ENCODE measurements at places on chromosomes 6 and 20. TPM values are rescaled to one million over a fixed set of nuclear protein-coding genes. Genes with fewer than 3 reads are reported as not detected.

PTGIS gene
- not detected for total RNA-seq

SLC16A10 gene
- total RNA-seq: not detected

CTCFL gene
- total RNA-seq: not detected

KCNS1 gene
- 0.64 TPM for total RNA-seq

OXT gene
- total RNA-seq: not detected

KLC4 gene
- total RNA-seq: 16.6 TPM

SLC52A3 gene
- 3.5 TPM for total RNA-seq

NR2E1 gene
- 0.85 TPM for total RNA-seq

SLC32A1 gene
- total RNA-seq: not detected

GSTA3 gene
- total RNA-seq: not detected

TRDN gene
- not detected for total RNA-seq

FABP7 gene
- total RNA-seq: not detected

RIPOR3 gene
- 1.6 TPM for total RNA-seq

SLC17A2 gene
- not detected for total RNA-seq

LY6G6D gene
- total RNA-seq: not detected

TREML2 gene
- total RNA-seq: under 0.01 TPM

R3HDML gene
- total RNA-seq: not detected

FLRT3 gene
- total RNA-seq: 34.2 TPM

GGTLC1 gene
- total RNA-seq: not detected

COL11A2 gene
- total RNA-seq: under 0.01 TPM

HLA-DQB1 gene
- total RNA-seq: not detected

KCNQ5 gene
- 3.0 TPM for total RNA-seq

ECT2L gene
- total RNA-seq: 0.34 TPM

HLA-DPB1 gene
- total RNA-seq: not detected

IGF2R gene
- total RNA-seq: 478 TPM

MUC22 gene
- not detected for total RNA-seq

PTCRA gene
- total RNA-seq: not detected

TSBP1 gene
- total RNA-seq: not detected

DPM1 gene
- 62.7 TPM for total RNA-seq

PRDM1 gene
- 17.1 TPM for total RNA-seq

PLEKHG1 gene
- total RNA-seq: 9.6 TPM

PDYN gene
- not detected for total RNA-seq

ZC2HC1B gene
- total RNA-seq: not detected

IL17A gene
- total RNA-seq: not detected

ACSS1 gene
- 3.7 TPM for total RNA-seq

TCP11 gene
- total RNA-seq: under 0.01 TPM

NFATC2 gene
- total RNA-seq: not detected

COL21A1 gene
- total RNA-seq: 9.9 TPM

BICRAL gene
- total RNA-seq: 7.5 TPM

FAM83D gene
- total RNA-seq: 0.78 TPM

MLIP gene
- total RNA-seq: 2.8 TPM

ADGRG6 gene
- 13.0 TPM for total RNA-seq

PPP1R14C gene
- total RNA-seq: 63.4 TPM
